Iris pigment epithelial cell (primary cell): ENCODE measurements at places on chromosomes 7 and 10.

DNA sequence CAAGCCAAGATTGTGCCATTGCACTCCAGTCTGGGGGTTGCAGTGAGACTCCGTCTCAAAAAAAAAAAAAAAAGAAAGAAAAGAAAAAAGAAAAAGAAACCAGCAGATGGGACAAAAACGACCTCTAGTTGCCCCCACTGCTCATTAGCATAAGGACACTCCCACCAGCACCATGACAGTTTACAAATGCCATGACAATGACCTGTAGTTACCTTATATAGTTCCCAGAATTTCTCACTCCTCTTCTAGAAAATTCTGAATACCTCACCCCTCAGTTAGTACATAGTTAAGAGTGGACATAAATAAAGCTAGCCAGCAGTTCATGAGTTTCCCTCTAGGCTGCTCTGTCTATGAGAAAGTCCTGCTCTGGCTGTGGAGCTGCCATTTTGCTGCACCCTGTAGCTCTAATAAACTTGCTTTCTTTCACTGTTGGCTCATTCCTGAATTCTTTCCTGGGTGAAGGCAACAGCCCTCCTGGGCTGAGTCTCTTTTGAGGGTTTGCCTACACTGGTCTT, 276.8 kb upstream of the AKR1E2 start:
- DNase-seq, result peak; percentile 4

DNA sequence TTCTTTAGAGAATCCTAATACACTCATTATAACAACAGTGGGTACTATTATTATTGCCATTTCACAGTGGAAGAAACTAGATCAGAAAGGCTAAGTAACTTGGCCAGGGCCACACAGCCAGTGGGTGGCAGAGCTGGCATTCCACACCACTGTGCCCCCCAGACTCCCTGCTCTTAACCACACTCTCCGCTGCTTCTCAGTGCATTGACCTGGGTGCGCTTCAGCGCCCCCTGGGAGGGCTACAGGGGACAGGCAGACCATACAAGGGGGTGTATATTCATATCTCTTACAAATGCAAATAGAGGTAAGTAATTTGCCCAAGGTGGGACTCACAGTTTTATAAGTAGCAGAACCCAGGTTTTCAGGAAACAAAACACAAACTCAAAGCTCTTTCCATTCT, 77.0 kb upstream of the NMT2 start:
- no peak for DNase-seq

- DNase-seq, result peak; percentile 72
Observed at GRCh38 chr7:127392182-127392565, 334 bp downstream of the ZNF800 start.

DNA sequence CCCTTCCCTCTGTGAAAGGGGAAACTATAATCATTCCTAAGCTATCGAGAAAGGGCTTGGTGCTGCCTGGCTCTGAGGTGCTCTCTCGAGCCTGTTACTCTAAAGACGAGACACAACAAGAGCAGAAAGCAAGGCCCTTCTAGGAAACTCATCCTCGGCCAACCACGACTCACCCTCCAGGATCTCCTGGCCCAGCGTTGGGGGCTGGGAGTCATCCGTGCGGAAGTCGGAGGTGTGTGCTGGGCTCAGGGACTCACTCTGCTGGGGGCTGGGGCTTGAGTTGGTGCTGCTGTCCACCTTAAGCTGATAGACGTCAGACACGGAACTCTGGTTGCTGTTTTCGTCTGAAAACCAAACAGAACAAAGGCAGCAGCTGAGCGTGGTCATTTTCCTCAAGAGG, 17.6 kb upstream of the BAZ1B start:
- no peak for DNase-seq

GRCh38 chr10:22931948-22932347, 4.1 kb downstream of the ARMC3 start:
- DNase-seq, result peak; percentile 75

GRCh38 chr7:134705716-134706115, 59.1 kb downstream of the BPGM start:
- DNase-seq, result no peak

GRCh38 chr7:100007887-100008286, 7.5 kb upstream of the ZKSCAN1 start:
- DNase-seq, result no peak

DNA sequence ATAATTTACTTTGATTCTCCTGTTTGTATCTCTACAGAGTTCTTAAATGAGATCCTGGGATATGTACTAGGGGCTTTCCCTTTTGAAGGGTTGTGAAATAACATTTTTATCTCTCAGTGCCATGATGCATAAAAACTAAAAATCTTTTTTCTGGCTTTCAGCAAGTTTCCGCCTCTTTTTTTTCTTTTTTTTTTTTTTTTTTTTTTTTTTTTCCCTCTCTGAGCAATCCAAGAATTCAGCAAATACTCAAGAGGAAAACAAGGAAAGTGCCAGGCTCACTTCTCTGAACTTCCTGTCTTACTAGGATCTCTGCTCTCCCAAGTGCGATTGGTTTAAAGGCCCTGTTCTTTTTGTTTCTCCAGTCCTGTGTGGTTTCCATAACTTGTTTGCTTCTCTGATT, 79.9 kb downstream of the HYCC1 start:
- no peak for DNase-seq

- no peak for DNase-seq
Observed at GRCh38 chr10:7605565-7606295, 61.0 kb downstream of the ITIH5 start.

- DNase-seq, result peak; percentile 70
Observed at GRCh38 chr10:84256510-84257342, 11.9 kb downstream of the RGR start.

GRCh38 chr10:125264757-125265578, 104.6 kb upstream of the CTBP2 start:
- no peak for DNase-seq

DNA sequence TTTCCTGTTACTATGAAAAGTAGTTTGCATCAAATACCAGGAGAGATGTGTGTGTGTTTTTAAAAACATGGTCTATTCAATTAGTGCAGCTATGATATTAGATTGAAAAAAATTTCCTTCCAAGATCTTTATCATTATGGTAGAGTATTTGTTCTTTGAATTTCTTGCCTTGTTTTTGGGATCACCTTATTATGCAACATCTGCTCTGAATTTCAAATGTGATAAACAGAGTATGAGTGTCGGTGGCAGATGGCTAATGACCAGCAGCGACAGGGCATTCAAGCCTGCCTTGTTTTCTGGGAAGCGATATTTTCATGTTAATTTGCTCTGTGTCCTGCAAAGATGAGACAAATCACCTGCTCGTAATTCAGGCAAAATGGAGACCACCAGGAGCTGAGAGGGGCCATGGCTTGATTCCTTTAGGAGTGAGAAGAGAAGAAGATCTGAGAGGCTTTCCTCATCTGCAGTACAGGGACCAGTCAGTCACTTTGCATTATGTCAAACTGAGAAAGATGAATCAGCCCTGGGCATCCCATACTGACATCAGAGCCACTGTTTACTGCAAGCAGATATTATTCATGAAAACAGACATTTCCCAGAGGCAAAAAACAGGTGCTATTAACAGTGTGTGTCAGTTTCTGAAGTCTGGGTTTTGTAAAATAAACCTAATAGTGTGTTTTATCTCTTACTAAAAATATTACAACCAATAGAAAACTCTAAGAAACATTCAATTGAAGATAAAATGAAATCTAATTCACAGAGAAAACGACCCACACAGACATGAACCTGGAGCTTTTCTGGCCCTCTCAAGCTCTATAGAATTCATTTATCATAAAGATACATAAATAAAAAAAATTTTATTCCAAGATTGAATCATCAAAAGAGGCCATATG, 67.6 kb downstream of the CDK6 start:
- DNase-seq, result peak; percentile 82

- no peak for DNase-seq
Observed at GRCh38 chr7:89958525-89959068, 195.7 kb upstream of the STEAP1 start.

DNA sequence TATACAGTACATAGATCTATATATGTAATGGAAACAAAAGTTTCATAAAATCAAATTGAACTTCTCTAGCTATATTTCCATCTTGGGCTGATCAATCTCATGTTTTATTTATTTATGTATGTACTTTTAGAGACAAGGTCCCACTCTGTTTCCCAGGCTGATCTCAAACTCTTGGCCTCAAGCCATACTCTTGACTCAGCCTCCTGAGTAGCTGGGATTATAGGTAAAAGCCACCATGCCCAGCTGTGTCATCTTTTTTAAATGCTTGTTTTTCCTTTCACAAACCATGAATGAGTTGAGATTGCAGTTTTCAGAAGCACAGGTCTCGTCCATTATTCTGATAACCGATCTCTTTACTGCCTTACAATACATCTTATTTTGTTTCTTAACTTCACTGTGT, 400.9 kb downstream of the KCNMA1 start:
- peak; percentile 80 for DNase-seq

DNA sequence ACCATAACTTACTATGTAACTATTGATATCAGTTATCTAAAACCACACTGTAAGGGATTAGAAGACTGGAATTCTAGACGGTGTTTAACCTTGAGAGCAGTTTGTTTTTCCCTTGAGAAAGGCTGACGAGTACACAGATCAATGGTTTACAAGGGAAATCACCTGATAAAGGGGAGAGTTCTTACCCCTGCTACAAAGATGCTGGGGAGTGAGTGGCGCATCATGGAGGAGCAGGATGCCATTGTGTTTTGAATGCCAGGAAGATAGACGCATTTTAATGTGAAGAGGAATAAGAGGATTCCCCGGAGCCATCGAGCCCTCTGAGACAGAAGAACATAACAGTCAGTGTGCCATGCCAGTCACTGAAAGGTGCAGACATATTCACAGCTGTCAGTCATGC, 145.2 kb downstream of the PKD1L1 start:
- no peak for DNase-seq

DNA sequence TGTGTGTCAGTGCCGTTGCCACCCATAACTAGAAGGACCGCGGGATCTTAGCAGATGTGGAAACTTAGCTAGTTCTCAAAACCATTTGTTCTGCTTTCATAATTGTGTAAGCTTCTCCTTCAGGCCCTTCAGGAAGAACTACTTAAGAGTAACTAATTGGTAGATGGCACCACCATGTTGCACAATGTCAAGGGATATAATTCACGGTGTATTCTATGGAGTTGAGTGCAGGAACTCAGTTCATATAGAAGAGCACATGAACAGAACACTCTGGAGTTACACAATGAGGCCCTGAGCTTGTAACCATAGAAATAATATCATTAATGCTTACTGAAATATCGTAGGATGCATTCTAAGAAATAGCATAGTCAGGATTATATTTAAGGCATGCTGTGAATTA, 126.5 kb upstream of the GAD2 start:
- no peak for DNase-seq

DNA sequence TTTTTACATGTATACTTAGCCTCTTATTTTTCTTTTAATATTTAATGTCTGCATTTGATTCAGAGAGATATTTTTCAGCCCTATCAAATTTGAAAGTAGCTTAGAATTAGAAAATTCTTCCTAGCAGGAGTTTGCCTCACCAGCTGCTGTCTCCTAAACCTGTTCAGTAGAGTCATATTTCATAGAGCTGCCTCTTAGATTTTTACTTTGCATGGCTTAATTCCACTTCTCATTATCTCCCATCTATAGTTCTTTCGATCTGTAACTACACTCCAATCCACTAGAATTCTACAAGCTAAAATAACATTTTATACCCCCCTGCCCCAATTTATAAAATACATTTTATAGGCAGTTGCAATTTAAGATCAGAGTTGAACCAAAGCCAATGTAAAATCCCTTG, 227.0 kb downstream of the ANK3 start:
- no peak for DNase-seq

DNA sequence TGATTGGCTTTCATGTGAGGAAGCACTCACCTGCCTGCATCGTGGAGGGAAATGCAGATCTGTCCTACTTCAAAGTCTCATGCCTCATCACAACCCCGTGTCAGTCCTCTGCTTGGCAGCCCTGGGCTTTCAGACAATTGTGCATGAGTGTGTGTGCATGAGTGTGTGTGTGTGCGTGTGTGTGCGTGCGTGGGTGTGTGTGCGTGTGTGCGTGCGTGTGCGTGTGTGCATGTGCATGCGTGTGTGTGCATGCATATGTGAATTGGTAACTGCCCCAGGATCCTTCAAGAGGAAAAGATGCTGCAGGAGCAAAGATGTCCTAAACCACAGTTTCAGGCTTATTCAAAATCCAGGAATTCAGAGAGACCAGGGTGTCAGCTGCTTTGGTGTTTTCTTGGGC, 71.3 kb downstream of the LANCL2 start:
- DNase-seq, result no peak

GRCh38 chr7:117009705-117010361, 56.5 kb downstream of the ST7 start:
- no peak for DNase-seq

DNA sequence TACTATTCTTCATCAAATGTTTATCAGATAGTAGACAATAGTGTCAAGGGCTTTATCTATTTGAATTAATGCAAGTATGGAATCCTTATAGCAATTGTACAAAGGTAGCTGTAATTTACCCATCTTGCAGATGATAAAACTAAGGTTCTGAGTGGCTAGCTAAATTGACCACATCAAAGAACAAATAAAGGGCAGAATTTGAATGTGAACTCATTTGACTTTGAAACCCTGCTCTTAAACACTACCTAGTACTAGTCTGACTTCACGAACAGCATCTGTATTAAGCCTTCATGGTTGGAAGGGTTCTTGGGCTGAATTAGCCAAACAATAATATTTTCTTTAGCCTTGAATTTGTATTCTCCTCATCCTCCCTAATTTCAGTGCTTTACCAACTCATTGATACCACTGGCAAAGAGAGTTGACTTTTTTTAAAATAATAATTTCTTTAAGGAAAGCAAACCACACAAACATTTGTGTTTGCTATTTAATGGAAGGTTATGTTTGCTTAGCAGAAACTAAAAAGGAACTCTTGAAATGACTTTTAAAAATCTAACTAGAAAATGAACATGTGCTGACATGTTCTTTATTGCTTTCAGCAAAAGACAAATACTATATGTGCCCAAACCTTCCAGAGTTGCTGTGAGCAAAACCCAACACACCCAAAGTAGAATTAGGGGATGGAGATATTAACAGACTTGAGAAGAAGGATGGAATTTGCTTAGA, 322.6 kb downstream of the RNLS start:
- no peak for DNase-seq

DNA sequence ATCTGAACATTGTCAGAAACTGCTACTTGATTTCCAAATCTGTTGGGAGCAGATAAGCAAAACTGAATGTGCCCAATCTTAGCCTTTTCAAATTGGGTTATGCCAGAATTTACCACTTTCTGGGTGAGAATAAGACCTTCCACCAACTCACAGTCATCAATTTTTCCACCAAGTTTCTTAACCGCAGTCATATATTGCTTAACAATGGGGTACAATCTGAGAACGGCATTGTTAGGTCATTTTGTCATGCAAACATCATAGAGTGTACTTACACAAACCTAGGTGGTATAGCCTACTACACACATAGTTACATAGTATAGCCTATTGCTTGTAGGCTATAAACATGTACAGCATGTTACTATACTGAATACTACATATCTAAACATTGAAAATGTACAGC, 16.0 kb downstream of the MRPS33 start:
- DNase-seq, result no peak

- DNase-seq, result no peak
Observed at GRCh38 chr10:47058961-47059391, 147.7 kb downstream of the PTPN20 start.

- DNase-seq, result peak; percentile 35
Observed at GRCh38 chr10:24784923-24785322, 61.2 kb upstream of the ARHGAP21 start.

GRCh38 chr7:135910393-135911036, 66.6 kb downstream of the MTPN start:
- no peak for DNase-seq
